ENCODE measurements at places on chromosomes 7 and 10.

- no peak for DNase-seq
These were observed 320.7 kb upstream of the MAGI2 start for GRCh38 chr7:79774150-79774549.

DNA sequence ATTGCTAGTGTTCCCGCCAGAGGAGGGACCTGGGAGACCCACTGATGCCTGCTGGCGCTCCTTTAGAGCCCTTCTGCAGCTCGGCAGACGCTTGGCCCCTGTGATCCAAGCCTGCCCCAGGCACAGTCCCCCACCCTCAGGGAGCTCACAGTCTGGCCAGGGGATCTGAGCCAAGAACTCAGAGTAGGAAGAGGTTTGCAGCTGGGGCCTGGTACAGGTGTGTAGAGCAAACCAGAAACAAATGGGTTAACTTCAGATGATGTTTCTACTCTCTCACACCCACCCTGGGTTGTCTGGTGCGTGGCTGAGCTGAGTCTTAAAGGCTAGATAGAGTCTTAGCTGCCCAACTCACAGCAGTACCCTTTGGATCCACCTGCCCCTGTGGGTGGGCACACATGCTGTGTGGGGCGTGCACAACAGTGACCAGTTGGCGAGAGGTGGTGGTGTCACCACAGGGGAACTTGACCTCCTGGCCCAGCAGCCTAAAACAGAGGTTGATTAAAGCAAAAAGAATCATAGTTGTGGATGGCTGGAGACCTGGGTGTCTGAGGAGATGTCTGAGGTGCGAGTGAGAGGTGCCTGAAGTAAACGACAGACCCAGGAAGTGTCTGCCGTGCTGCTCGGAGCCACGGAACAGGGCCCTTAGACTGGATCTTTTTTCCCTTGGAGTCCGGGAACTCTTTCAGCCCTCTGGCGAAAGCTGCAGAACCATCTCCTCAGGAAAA is 31.2 kb upstream of the SRGN start:
- DNase-seq = no peak

DNA sequence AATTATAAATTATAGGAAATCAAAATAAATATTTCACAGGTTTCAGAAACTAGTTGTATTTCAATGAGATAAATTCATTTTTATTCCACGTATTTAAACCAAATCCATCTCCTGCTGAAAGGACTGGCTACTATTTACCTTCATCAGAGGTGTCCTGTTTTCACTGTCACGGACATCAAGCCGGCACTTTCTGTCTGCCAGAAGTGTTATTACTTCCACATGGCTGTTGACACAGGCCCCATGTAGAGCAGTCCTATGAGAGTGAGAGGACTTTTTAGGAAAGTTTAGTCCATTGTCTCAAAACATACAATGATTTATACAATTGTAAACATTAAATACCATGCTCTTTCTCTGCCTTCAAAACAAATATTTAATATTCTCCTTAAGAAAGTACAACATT is 100.4 kb upstream of the ACBD5 start:
- DNase-seq = no peak

DNA sequence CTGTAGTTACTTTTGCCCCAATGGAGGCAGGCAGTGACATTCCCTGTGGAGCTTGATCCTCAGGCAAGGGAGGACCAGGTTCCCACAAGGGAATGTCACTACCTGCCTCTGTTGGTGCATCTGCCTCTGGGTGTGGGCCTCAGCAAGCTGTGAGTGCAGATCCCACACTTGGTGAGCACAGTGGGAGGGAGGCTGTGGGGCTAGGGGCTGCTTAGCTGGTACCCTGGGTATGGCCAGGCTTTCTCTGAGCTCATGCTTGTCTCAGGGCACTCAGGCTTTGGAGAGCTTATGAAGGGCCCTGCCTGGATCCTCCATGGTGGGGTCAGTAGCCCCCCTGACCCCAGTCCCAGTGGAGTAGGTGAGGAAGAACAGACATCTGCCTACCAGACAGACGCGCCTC is 16.2 kb upstream of the ZNF488 start:
- no peak for DNase-seq

DNA sequence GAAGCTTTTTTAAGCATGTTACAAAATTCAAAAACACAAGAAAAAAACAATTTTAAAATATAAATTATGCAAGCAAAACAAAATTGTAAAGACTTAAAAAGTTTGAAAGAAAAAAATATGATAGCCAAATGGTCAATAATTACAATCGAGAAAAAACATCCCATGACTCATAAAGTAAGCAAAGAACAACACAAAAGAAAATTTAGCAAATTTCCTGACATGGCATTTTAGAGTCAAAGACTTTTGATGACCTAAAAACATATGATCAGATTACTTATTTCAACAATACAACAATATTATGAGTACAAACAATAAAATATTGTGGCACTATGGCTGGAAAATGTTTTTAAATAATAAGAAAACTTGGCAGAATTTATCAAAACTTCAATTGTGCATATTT is 312.1 kb upstream of the MEOX2 start:
- no peak for DNase-seq

DNA sequence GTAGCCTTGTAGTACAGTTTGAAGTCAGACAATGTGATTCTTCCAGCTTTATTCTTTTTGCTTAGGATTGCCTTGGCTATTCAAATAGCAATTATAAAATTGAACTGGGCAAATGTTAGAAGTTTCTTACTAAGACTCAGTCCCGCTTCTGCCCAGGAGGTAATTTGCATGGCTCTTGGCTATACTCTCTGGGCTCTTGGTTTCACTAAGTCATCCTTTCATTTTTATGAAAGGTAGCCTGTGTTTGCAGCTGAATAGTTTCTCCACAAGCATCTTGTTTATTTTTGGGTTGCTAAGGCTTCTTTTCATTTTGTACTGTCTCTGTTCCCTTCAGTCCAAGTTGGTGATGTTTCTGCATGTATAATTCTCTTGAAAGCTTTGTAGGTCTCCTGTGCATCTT is 340.6 kb downstream of the SH2D4B start:
- no peak for DNase-seq

DNA sequence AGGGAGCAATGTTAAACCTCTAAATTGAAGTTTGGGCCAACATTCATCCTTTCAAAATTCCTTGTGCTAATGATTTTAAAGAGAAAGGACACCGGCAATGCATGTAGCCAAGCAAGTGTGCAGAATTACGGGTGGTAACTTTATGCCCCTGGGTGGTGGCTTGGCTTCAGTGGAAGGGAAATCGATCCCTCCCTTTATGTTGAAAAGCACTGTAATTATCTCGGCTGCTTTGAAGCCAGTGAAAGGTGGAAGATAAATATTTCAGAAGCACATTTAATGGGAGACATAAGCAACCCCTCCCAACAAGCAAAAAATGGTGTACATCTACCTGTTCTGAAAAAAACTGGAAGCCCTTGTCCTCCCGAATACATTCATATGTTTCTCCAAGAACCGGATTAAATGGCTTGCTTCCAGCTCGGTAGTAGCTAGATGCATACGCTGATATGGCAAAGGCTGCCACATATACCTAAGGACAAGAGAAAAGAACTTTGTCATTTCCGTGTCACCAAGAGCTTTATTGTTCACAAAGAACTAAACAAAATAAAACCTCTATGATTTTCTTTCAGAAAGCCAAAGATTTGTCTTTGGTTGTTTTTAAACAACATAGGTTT is 73.3 kb upstream of the GSDME start:
- no peak for DNase-seq

DNA sequence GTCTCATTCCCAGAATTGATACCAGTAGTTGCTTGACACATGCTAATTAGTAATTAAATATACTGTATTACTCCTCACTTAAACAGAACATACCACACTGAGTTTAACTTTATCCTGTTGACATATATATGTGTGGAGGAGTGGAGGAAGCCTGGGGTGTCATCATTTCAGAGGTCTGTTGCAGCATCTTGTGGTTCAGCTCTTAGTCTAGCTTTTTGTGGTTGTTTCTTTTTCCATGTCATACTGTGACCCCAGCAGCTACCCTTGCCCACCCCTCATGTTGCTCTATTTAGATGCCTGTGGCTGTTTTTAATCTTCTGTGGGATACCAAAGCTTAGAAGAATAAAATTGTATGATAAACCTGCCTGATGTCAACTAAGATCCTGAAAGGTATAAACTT is 875.4 kb downstream of the LRMDA start:
- DNase-seq = no peak

GRCh38 chr7:144997512-144997911 is 161.7 kb upstream of the TPK1 start:
- no peak for DNase-seq

DNA sequence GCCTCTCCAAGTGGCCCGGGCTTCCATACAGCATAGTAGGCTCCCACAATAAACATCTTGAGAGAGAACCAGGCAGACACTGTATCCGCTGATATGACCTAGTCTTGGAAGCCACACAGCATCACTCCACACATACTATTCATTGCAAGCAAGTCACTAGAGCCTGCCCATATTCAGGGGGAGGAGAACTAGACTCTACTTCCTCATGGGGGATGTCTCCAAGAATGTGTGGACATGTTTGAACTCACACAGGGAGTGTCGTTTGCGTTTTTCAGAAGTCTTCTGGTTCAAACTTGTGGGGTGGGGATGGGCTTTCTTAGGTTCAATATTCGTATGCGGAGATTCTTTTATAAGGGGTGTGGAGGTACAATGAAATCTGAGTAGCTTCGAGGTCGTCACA is 232.6 kb upstream of the HABP2 start:
- DNase-seq = no peak

- DNase-seq = no peak
These were observed 35.0 kb downstream of the CCDC146 start for GRCh38 chr7:77157446-77157845.

GRCh38 chr7:141057788-141058187 is 16.1 kb upstream of the TMEM178B start:
- DNase-seq = no peak

GRCh38 chr10:6995341-6995740 is 415.3 kb upstream of the PRKCQ start:
- no peak for DNase-seq

GRCh38 chr7:65397730-65398142 is 24.1 kb downstream of the ZNF92 start:
- no peak for DNase-seq

DNA sequence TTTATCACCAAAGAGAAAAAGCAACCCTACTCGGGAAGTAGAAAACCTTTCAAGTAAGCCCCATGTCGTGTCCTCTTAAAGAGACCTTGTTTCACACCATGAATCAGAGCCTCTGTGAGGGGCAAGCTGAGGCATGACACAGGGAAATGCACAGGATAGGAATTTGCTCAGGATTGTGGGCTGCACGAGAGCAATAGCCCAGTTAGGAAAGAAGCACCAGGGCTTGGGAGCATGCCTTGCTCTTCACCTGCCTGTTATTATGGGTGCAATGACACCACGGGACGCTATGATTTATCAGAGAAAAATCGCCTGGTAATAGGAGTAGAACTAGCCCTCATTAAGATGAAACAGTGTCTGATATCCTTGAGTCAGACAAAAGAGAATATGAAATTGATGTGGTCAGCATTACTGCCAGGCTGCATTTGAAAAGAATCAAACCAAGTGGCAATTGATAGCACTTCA is 562.9 kb upstream of the NRP1 start:
- DNase-seq = no peak

DNA sequence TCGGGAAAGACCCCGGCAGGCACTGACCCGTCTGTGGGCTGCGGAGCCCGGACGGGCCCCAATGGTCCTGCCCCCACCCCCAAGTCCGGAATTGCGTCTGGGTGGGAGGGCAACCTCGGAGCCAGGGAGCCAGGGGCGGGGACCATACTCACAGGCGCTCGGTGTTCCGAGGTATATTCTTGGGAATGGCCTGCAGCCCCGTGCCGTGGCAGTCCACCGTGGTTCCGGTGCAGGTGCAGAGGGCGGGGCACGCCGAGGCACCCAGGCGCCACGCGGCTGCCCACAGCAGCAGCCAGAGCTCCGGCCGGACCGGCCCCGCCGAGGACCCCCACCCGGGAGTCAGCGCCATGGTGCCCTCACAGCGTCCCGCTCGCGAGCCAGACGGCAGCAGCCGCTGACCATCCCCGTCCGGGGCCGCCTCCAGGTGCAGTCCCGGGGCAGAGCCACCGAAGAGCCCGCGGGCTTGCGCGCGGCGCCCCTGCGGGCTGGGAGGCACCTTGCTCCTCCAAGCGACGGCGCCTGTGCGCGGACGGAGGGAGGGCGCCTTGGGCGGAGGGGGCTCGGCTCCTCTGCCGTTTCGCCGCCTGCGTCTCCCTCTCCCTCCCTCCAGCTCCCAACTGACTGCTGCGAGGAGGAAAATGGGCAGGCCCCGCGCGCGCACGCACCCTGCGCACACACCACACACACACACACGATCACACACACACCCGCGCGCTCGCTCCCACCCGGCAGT is at the start of gene SLIT1:
SLIT1 (minus strand) TSS at position 634 of the 733 bp plus-strand sequence; CDS start at position 349, 285 bp downstream.
- DNase-seq = no peak

- no peak for DNase-seq
These were observed 3.1 kb upstream of the ABCA13 start for GRCh38 chr7:48168159-48168558.

- DNase-seq = no peak
These were observed 15.4 kb downstream of the CTBP2 start for GRCh38 chr10:125144693-125145623.

- DNase-seq = no peak
These were observed 2.7 kb downstream of the SNX13 start for GRCh38 chr7:17937506-17938120.

GRCh38 chr10:130027716-130028464 is 63.8 kb upstream of the EBF3 start:
- DNase-seq = no peak

DNA sequence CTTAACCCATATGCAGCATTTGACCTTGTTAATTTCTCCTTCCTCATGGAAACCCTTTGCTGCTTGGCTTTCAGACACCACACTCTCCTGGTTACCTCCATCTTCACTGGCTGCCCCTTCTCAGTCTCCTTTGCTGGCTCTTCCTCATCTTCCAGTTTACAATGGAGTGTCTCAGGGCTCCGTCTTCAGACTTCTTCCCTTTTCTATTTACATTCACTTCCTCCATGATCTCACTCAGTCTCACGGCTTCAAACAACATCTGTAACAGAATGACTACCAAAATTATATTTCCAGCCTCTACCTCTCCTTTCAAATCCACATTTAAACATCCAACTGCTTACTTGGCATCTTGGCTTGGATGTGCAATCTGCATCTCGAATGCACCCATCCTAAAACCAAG is 140.4 kb downstream of the DKK1 start:
- no peak for DNase-seq

- DNase-seq = no peak
These were observed 87.9 kb downstream of the PAXIP1 start for GRCh38 chr7:154914996-154915380.

DNA sequence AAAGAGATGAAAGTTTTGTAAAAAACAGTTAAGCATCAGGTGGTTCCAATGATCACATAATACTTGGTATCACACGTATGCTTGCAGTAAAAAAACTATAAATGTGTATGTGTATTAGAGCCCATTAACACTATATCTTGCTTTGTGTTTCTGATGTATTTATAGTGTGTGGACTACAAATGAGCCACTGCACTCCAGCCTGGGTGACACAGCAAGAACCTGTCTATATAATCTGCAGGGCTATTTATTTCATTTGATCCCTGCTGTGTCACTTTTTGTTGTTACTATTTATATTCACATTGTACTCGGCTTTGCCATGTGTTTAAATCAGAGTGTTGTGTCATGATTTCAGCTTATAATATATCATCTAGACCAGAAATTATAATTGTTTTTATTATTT is 487.8 kb upstream of the TEX47 start:
- no peak for DNase-seq
